Natural killer cell treated with Interleukin-12 subunit alpha and Interleukin-12 subunit beta and Interleukin-15 and Interleukin-18, amount 100 ng/mL, for 72 hours (primary cell): ENCODE measurements at places on chromosomes 11 and 22. TPM values are rescaled to one million over a fixed set of nuclear protein-coding genes. Genes with fewer than 3 reads are reported as not detected.

- no peak for DNase-seq
Observed at GRCh38 chr22:41570221-41570620, 9.4 kb downstream of the CSDC2 start.

The B4GAT1 gene
- total RNA-seq, result 5.4 TPM

DNA sequence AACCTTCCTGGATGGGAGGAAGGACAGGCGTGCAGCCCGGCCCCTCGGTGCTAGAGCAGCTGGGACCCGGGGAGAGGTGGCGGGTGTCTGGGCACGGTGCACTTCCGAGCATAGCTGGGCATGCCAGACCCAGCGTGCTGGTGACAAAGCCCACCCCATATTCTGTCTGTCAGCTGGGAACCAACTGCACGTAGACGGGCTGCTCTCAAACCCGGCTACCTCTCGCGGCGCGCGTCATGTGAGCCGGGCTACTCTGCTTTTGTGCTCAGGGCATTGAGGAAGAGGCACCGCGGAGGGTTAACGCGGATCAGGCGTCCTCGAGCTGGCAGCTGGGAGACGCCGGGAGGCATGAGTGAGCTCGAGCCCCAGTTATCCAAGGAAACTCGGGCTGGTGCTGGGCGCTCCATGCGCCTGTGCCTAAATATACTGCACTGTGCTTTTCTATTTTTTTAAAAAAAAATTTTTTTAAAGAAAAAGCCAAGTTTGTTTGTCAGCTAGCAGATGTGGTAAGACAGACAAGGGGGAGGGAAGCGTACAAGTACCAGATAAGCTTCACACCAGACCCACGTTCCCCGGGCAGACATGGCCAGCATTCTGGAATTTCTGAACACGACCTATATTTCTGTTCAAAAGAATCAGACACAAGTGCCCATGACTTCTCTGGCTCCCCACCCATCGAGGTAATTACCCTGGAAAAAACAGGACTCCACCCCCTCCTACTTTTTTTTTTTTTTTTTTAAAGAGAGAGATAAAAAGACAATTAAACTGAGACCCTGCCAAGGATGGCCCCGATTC, 425.6 kb downstream of the SHANK2 start:
- DNase-seq, result no peak

The PRRG4 gene
- total RNA-seq, result 0.67 TPM

GRCh38 chr11:95521133-95521542, 268.4 kb downstream of the FAM76B start:
- no peak for DNase-seq
